ENCODE measurements at places on chromosomes 16 and 17.

DNA sequence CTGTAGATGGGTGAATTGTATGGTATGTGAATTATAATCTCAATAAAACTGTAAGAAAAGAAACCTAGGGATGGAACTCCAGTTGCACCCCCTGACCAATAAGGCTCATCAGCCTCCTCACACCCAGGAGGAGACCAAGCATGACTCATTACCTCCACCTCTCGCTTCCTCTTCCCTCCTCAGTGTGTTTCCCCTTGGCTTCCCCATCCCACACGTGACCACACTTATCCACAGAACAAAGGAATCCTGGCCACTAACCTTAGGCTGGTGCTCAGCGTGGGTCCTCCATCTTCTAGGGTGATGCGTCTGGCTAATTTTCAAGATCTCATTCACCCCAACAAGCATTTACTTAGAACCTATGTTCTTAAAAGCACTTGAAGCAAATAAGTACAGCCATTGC, 36.2 kb upstream of the MAP3K14 start:
- peak; percentile 28 for DNase-seq

DNA sequence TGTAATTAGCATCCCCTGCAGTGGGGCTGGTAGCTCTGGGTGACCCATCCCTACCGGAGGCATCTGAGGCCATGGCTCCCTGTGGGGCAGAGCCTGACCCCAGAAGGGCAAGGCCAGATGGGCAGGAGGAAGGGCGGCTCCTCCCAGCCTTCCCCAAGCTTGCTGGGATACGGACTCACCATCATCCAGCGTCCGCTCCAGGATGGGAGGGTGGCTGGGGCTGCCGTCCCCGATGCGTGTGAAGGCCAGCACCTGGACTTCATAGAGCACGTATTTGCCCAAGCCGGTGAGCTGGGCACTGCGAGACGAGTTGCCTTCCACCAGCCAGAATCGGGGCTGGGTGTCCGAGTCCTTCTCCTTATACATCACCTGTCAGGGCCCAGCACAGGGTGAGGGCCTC, 81.6 kb upstream of the CDC42EP4 start:
- no peak for DNase-seq

DNA sequence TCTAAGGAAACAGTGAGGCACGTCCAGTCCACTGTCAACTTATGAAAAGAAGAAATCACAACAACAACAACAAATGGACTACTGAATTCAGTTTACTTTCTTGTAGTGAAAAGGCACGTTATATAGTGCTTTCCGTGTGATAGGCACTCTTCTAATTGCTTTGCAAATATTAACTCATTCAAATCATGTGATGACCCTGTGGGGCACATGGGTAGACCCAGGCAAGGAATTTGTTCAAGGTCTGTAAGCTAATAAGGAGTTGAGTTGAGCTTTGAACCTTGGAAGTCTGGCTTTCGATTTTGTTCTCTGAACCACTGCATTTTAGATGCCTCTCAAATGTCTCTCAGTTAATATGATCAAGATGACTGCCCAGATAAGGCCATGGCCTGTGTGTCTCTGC, 295.1 kb upstream of the RBFOX1 start:
- DNase-seq = no peak

DNA sequence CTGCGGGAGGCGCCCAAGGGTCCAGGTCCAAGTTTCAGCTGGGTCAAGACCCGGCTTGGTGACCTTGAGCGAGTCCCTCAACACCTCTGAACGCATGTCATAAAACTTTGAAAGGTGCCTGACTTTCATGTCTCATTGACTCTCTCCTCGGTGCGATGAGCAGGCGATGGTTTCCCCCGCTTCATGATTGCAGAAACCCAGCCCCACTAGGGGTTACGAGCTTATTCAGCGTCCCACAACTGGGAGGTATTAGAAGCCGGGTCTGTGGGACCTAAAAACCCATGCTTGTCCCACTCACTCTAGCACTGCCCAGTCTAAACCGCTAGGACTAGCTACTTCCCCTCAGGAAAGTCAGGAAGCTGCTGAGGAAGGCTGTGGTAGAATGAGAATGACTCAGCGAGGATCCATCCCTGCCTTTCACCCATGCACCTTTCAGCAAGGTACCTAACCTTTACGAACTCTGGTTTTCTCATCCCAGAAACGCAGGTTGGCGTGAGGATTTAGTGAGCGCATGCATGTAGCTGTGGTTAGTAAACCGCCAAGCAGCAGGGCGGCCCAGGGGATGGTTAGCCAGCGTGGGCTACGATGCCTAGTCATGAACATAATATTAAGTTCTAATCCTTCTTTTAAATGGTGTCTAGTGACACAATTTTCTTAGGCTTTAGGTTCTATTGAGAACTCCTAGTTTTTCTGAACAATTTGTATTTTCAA, 26.2 kb upstream of the RFFL start:
- DNase-seq = peak; percentile 82

DNA sequence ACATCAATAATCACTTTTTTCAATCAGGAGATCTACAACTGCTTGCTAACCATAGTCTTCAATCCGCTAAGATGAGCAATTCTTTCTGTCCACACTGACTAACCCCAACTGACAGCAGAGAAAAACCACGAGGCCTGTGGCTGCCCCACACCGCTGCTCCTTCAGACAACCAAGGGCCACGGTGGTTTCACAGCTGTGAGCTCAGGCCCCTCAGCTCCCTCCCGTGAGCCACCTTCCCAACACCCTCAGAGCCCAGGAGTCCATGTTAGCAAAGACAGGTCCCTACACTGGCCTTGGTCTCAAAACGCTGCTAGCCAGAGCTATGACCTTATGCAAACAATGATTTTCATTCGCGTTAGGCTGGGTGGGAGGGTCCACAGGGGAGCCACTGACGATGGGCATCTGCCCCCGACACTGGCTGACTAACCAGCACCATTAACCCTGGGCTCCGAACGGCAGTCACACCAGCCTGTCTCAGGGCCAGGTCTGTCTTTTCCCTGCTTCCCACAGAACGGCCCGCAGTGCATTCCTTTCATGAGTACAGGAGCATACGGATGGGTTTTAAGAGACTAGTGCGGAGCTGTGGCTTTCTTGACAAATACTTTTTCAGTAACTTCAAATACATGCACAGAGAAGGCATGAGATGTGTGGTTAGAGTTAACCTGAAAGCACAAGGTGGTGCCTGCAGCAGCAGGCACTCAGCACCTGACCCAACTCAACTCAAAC, 67.3 kb downstream of the ANKRD11 start:
- peak; percentile 89 for DNase-seq

- DNase-seq = no peak
Measured at GRCh38 chr16:8848231-8848938, 20.4 kb downstream of the CARHSP1 start.

DNA sequence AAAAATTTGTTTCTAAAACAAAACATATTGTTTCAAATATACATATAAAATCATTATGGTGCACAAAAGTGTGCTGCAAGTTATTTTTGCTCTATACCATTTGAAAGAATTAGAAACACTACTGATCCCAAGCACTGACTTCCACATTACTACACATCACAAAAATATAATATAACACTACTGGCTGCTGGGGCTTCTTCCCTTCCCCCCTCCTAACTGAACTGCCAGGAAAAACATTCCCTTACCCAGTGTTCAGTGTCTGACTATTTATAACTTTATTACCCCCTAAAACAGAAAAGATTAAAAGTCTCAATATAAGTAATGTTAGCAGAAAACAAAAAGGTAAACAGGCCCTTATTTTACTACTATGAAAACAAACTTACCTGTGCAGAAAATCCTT, 36.9 kb downstream of the GPATCH8 start:
- DNase-seq = no peak

Measured in kidney tubule cell (primary cell).